ENCODE measurements at places on chromosomes 1 and 21. TPM values are rescaled to one million over a fixed set of nuclear protein-coding genes. Genes with fewer than 3 reads are reported as not detected.

- peaks cover 21% of the 10 kb centered on the region for H3K4me1 ChIP-seq
- H3K27ac ChIP-seq = peak overlapping the region; percentile 24
- H3K27me3 ChIP-seq = peaks cover 11% of the 10 kb centered on the region
- H3K4me3 ChIP-seq = peak overlapping the region; percentile 26
- no peak for DNase-seq
- H3K36me3 ChIP-seq = peaks cover 5% of the 10 kb centered on the region
These were observed 25.0 kb downstream of the RIMS3 start for GRCh38 chr1:40640314-40641076.

DNA sequence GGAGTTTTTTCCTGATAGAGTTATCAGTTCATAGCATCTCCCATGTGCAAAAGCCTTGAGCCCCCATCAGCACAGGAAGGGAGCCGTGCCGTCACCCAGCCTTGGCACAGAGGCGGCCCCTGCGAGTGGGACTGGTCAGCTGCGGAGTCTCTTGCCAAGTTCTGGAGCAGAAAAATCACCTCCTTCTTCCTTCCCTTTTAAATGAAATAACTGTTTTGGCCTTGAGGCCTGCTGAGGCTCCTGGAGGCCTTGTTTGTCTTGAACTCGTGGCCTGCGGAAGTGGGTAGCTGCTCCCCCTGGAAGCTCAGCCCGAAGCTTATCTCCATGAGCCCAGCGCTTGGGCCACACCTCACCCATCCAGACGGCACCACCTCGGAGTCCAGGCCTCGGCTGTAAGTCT, 145.7 kb upstream of the TMEM51 start:
- H3K36me3 ChIP-seq = no peaks in the 10 kb centered on the region
- no peak overlapping the region for H3K27ac ChIP-seq
- peaks cover 3% of the 10 kb centered on the region for H3K27me3 ChIP-seq
- no peak for DNase-seq
- H3K4me3 ChIP-seq = no peak overlapping the region

DNA sequence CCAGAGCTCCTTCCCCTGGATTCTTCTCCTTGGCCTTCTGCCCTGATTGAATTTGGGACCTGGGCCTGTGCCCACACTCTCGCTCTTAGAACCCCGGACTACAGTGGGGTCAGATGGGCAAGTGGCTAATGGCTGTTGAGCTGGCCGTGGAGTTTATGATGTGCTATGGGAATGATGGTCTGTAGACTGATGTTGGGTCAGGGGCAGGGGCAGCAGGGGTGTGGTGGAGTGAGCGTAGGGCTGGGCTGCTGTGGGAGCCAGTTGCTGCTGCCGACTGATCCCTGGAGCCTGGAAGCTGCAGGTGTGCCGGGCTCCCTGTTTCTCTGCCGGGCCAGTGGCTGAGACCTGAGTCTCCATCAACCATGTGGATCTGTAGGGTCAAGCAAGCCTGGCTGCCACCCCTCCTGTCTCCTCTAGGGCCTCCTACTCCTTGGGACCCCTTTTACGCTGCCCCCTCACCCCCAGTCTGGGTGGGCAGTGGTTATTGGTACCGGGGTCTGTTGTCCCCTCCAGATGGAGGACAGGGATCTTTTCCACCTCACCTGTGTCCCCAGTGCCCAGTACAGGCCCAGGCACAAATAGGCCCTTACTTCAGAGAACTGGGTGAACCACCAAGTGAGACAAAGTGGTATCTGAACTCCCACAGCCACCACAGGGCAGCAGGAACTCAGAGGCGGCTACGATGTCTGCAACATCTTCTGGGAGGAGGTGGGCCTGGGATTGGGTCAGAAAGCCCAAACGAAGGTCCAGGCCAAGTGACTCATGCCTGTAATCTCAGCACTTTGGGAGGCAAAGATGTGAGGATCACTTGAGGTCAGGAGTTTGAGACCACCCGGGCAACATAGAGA, 5.1 kb downstream of the PODN start:
- peaks cover 25% of the 10 kb centered on the region for H3K27me3 ChIP-seq
- no peak for DNase-seq
- H3K36me3 ChIP-seq = no peaks in the 10 kb centered on the region
- H3K4me3 ChIP-seq = no peak overlapping the region
- H3K4me1 ChIP-seq = no peaks in the 10 kb centered on the region

CACNA1S gene
- not detected for total RNA-seq

Data from activated naive CD8-positive, alpha-beta T cell treated with anti-CD3 and anti-CD28 coated beads, Interleukin-2, amount 10 ng/mL, durations not matched to agents 7 days and 5 days (primary cell).